Spinal cord (tissue), 10 donors: ENCODE measurements at places on chromosomes 2 and 18. TPM values are rescaled to one million over a fixed set of nuclear protein-coding genes. Genes with fewer than 3 reads are reported as not detected.

DNA sequence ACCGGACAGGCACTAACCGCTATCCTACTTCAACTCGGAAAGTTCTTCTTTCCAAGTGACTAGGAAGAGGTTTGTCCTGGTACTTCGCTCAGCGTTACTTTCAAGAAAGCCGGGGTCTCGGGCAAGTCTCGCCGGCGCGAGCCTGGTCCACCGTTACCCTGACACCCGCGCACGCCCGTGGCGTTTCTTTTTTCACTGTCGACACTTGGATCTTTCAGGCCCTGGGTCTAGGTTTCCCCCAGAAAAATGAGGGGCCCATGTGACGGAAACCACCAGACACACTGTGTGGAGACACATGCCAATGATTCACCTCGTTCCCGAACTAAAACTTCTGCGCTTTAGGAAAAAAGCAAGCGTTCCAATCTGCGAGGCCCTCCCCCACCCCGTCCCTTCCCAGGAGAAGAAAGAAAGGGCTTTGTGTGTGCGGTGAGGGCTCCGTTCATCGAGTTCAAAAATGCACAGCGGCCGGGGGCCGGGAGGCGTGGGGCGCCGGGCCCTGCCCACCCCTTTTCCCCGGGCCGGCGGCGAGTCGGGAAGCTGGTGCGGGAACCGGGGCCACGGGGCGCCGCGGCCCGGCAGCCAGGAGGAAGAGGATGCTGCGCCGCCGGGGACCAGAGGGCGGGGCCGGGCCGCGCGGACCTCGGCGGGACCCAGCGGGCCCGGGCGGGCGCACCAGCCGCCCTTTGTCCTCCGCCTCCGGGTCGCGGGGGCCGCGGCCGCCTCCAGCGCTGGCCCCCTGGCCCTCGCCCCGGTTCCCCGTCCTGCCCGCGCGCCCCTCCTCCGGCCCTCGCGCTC lies 2.6 kb downstream of the ZNF521 start:
- peak; percentile 81 for DNase-seq

DNA sequence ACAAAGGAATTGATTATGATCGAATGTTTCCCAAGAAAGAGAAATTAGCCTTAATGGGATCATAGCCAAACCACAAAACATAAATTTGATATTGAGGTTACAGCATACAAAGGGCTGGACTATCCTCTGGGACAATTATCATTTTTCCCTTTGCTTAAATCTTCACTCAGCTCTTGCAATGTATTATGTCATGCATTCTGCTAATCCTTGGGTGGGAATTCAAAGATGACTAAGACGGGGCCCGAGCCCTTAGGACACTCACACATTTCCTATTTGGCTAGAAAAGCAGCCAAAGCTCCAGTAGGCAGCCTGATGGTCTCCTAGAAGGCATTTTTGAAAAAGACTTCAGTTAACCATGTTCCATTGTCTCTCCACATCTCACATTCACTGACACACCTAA lies 17.2 kb upstream of the NMI start:
- no peak for DNase-seq

Gene PTPRN
- total RNA-seq = 12.6 TPM

Gene ALPP
- 0.06 TPM for total RNA-seq

GRCh38 chr18:45652303-45653080 lies 37.2 kb downstream of the SLC14A2 start:
- DNase-seq = no peak

Gene RAPGEF4
- total RNA-seq = 31.1 TPM

- no peak for DNase-seq
Measured at GRCh38 chr2:40343902-40344301, 108.0 kb downstream of the SLC8A1 start.

DNA sequence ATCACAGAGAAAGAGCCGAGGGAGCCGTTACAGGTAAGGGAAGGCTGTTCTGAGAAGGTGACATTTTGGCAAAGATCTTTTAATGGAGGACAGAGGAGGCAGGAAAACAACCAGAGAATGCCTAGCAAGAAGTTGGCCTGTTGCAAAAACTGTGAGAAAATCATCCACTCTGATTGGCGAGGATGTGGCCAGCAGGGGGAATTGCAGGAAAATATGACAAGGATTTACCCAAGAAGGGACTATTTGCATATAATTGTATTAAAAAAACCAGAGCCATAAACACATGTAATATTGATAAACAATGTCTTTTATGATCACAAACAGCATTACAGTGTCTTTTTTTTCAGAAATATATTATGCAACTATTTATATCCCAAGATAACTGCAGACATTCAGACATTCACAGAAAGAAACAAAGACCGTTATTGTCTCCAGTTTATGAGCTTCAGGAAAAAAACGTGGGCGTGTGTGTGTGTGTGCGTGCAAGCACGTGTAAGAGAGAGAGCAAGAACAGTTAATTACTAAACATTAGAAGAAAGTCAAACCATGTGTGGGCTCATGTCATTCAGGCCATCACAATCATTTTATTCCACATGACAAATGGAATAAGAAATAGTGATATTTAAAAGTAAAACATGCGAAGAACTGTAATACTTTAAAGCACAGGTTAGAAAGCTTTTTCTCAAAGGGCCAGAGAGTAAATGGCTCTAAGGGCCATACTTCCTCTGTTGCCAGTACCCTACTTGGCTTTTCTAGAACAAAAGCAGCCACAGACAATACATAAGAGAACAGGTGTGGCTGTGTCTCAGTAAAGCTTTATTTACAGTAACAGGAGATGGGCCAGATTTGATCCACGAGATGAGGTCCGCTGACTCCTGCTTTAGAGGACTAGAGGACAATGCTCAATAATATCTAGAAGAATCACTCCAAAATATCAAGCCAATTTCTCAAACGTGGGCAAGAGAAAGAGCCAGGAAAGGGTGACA lies 324.1 kb downstream of the DLGAP1 start:
- no peak for DNase-seq

DNA sequence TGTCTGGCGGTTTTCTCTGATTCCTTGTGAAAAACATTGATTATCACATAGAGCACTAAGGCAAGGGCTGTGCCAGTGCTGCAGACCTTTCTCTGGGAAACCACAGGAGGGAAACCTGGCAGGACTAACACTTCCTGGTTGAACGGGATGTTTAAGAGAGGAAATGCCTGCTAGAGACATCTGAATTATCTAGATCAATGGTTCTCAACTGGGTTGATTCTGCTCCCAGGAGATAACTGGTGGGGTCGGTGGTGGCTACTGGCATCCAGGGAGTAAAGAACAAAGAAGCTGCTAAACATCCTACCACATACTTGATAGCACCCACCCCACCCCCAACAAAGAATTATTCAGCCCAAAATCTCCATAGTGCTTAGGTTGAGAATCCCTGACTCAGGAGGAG lies 37.5 kb downstream of the DDX18 start:
- no peak for DNase-seq

DNA sequence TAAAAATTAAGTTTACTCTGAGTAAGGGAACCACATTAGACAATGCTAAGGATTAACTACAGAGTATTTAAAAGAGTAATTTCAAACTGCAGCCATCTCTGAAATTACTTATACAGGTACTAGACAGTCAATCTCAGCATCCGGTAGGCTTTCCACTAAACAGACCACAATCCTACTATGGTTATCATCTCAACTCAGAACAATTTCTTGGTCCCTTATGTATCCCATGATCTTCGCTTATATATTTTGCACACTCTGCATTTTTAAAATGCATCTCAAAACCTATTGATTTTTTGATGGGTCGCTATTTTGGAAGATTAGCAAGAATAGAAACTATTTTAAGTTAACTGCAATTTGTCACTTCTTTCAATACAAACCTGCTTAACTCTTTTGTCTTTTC lies 1.4 kb downstream of the PPP4R1 start:
- peak; percentile 8 for DNase-seq

Gene IL18RAP
- 0.69 TPM for total RNA-seq

Gene FSIP2
- total RNA-seq = 4.1 TPM

DNA sequence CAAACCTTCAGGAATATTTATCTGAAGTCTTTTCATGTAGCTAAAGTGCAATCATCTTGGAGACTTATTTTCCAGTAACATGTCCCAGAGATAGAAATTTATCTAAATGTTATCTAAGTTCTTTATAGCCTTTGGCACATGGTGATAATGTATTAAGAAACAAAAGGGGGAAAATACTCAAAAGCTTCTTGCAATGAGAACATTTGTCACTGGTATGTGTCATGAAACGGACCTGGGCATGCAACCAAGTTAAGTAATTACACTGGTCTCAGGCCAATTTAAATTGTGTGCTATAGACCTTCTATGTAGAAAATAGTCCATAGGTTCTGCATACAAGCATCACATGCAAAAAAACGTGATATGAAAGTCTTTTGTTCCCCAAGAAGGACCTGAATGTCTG lies 136.2 kb downstream of the SLC8A1 start:
- DNase-seq = peak; percentile 52

Gene GCG
- not detected for total RNA-seq

Gene GFPT1
- 56.3 TPM for total RNA-seq

- no peak for DNase-seq
Measured at GRCh38 chr2:147081831-147082230, 763.0 kb upstream of the ACVR2A start.

Gene FKBP7
- 44.4 TPM for total RNA-seq

DNA sequence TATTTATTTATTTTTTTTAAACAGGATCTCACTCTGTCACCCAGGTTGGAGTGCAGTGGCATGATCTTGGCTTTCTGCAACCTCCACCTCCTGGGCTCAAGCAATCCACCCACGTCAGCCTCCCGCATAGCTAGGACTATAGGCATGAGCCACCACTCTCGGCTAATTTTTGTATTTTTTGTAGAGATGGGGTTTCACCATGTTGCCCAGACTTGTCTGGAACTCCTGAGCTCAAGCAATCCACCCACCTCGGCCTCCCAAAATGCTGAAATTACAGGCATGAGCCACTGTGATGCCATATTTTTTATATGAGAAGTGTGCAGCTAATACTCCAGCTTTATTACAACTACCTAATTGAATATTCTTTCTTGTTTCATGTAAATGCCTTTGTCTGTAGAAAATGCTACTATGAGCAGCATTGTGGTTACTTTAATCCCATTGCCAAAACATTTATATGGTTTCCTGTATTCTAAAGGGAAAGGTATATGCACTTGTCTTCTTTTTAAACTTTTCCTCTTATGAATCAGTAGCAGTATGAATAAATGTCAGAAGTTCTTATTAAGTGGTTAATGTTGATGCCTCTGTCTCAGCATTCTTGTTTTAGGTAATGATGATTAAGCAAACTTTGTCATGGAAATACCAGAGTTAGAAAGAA lies 9.5 kb upstream of the BCL2L11 start:
- DNase-seq = no peak

- no peak for DNase-seq
Measured at GRCh38 chr2:154836632-154837031, 138.1 kb downstream of the KCNJ3 start.

Gene ZNF385B
- 4.4 TPM for total RNA-seq

Gene TMEM200C
- 7.9 TPM for total RNA-seq

Gene UGT1A5
- total RNA-seq = not detected

- DNase-seq = no peak
Measured at GRCh38 chr2:209086761-209087160, 337.1 kb upstream of the MAP2 start.

Gene HOXD1
- total RNA-seq = 2.7 TPM

Gene TMEM198
- 4.7 TPM for total RNA-seq
